HS-5 (cell line): ENCODE measurements at places on chromosomes 1 and 21.

GRCh38 chr1:98086156-98086555 lies 165.3 kb upstream of the DPYD start:
- no peak for DNase-seq

DNA sequence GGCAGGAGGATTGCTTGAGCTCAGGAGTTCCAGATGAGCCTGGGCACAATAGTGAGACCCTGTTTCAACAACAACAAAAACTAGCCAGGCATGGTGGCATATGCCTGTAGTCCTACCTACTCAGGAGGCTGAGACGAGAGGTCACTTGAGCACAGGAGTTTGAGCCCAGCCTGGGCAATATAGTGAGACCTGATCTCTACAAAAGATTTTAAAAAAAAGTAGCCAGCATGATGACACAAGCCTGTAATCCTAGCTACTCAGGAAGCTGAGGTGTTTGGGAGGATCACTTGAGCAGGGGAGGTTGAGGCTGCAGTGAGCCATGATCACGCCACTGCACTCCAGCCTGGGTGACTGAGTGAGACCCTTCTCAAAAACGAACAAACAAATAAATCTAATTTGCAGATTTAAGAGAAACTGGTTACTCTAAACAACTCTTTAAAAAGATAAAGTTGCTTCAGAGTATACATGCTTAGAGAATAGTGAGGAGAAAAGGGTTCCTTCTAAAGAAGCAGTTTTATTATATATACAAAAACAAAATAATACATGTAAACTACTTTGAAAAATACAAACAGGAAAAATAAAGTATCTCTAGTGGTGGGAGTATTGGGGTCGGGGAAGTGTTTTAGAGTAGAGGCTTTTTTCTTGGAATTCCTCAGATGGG lies 88.4 kb downstream of the ADCY10 start:
- no peak for DNase-seq

DNA sequence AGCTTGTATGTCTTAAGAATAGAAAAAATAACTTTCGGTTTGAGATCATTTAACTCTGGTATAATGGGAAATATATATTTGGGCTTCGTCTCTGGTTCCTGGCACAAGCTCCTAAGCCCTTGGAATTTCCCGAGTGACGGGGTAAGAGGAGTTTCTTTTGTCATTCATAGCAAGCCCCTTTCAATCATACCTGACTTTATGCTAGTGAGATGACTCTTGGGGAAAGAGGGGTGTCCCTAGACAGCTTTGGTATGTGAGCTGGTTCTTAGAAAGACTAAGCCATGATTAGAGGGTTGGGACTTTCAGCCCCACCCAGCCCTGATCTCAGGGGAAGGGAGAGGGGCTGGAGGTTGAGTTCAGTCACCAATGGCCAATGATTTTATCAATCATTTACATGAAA lies 13.9 kb upstream of the MTARC1 start:
- no peak for DNase-seq

- no peak for DNase-seq
Measured at GRCh38 chr21:38888991-38889561, 83.3 kb downstream of the ETS2 start.

DNA sequence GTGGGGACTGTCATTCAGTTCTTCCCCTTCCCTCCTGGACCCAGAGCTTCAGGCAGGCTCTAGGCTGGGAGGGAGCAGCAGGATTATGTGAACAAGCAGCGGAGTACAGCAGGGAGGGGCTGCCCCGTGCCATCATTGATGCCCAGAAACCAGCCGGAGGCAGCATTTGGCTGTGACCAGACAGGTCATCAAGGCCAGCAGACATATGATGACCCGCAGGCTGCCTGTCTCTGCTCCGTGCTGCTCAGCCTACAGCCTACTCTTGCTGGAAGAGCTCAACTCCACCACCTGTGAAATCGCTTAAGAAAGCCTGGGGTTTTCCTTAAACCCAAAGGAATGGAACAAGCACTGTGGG lies 4.9 kb downstream of the KLHL21 start:
- no peak for DNase-seq

- DNase-seq = no peak
Measured at GRCh38 chr1:20381961-20382360, 91.3 kb downstream of the VWA5B1 start.

GRCh38 chr1:201933840-201934430 lies 12.4 kb downstream of the LMOD1 start:
- no peak for DNase-seq

GRCh38 chr1:227322376-227322775 lies 4.1 kb upstream of the CDC42BPA start:
- no peak for DNase-seq

DNA sequence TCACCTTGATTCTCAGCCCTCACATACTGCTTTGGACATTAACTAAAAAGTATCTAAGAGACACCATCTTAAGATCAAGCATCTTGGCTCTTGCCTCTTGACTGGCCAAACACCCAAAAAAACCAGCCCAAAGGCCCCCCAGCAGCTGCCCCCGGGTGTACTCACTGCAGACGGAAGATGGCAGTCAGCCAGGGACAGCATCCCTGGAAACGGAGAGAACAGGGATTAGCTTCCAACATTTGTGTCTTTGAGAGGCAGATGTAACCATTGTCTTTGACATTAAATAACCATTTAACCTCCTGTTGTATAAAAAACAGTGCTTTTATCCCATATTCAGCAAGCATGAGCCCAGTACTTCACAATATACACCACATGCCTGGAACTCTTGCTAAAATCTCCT lies 11.3 kb downstream of the TMEM63A start:
- no peak for DNase-seq

DNA sequence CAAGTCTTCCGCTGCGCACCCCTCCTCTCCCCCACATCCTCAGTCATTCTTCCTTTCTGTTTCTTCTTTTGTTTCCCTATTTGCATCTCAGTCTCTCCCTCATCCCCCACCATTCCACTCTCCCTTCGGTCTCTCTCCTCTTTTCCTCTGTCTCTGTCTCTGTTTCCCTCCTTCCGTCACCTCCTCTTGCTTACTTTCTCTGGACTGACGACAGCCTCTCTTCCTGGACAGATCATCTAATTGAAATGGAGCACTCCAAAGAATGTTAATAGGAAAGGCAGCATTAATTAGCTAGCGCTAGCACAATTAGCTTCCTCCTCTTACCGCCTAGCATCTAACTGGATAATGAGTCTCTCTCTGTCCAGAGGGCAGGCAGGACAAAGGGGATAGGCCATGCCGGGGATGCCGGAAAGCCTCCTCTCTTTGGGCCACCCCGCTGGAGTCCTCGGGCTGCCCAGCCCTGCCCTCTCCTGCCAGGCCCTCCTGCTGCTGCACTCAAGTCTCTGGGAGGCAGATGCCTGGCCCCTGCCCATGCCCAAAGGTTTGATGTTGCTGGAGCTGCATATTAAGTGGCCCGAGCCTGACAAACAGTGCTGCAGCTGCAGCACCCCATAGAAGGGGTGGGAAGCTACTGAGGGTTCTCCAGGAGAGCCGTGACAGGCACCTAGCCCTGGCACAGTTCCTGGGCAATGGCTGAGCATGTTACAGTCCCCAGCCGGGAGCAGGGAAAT lies 20.8 kb downstream of the DISP3 start:
- DNase-seq = no peak

GRCh38 chr1:26733392-26733791 lies 37.6 kb downstream of the ARID1A start:
- no peak for DNase-seq

GRCh38 chr1:183291802-183292514 lies 105.9 kb downstream of the LAMC2 start:
- DNase-seq = no peak

GRCh38 chr1:213724640-213725536 lies 262.9 kb upstream of the PROX1 start:
- DNase-seq = no peak
